ENCODE measurements at places on chromosomes 7 and 10.

DNA sequence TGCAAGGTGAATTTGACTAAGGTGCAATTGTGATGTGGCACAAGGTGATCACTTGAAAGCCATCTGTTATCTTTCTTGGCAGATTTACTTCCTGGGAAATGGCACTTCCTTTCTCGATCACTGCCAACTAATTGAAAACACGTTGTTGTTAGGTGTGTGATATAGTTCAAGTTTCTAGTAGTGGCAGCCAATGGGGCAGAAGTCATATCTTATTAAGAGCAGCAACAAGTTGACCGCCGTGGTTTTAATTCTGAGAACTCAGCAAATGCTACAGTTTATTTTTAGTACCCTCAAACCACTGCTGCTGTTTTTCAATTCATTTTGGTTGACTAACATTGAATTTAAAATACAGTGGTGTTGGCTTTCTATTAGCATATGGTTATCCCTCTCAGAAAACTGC, 1.6 kb downstream of the CHN2 start:
- DNase-seq: no peak

DNA sequence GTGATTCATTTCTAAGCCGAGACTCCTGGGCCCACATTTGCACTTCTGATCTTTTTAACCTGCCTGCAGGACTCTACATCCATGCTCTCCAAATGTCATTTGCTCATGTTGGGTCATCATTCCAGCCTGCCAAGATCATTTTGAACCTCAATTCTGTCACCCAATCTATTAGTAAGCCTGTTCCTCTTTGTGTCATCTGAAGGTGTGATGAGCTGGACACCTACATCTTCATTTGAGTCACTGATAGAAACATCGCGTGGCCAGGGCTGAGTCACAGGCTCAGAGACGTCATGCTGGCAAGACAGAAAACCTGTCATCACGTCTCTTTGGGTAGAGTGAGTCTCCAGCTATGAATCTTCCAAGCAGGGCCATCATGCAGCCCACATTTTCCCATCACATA, 65.3 kb upstream of the SLF2 start:
- no peak for DNase-seq

DNA sequence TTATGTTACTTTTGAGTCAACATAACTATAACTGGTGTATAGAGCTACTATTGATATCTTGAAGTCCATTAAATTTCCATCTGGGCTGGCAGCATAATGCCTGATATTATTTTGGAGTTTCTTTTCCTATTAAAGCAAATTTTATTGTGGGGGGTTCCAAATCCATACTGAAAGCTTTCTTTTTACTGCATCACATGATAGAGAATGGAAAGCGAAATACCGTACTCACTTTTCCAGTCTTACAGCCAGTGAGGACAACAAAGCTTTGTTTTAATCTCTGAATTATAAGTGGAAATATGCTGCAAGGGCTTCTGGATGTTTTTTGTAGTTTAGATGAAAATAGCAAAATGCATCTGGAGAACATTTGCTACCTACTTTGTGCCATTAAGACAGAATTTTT, 477.5 kb upstream of the SEMA3D start:
- no peak for DNase-seq

DNA sequence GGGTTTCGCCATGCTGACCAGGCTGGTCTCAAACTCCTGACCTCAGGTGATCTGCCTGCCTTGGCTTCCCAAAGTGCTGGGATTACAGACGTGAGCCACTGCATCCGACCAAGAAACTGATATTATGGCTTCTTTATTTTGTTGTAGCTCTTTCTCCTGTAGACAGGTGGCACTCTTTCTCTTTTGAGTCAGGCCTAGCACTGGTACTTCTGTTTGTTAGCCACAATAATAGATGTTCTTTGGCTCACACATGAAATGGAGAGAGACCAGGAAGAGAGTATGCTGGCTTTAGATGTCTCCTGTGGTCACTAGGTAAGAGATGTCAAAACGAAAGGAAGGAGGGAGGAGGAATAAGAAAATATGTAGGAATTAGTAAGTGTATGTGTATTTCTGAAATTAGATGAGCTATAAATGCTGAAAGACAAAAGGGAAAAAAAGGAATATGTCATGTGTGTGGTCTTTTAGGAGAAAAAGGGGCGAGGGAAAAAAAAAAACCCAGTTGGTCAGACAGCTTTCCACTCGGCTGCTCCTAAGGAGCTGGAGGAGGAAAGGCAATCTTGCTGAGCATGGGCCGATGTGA, 78.7 kb downstream of the CLEC2L start:
- no peak for DNase-seq

DNA sequence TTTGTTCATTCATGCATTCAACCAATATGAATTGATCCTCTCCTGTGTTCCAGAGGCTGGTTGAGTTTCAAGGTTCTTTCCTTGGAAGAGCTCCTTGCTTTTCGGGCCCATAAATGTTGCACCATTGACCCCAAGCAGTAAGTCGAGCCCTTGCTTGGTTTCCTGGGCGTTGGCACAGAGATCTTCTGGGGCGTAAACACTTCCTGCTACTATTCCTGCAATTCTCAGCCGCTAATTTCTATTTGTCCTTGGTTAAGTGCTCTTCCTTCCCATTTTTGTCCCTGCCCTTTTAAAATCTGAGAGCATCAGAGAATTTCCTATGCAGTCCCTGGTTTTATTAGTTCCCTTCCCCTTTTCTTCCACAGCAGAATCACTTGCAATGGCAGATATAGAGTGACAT, 44.1 kb upstream of the ADRB1 start:
- DNase-seq: no peak

GRCh38 chr7:45085619-45086200, 3.1 kb downstream of the NACAD start:
- no peak for DNase-seq

- no peak for DNase-seq
Measured at GRCh38 chr10:56856569-56856968, 495.5 kb upstream of the ZWINT start.

All from stimulated activated CD8-positive, alpha-beta memory T cell treated with anti-CD3 and anti-CD28 coated beads, Interleukin-7, amount 100 ng/mL, for 4 hours (primary cell).